ENCODE measurements at places on chromosomes 1 and 21.

GRCh38 chr21:33708874-33709273 lies 66.6 kb downstream of the ITSN1 start:
- no peak for DNase-seq

DNA sequence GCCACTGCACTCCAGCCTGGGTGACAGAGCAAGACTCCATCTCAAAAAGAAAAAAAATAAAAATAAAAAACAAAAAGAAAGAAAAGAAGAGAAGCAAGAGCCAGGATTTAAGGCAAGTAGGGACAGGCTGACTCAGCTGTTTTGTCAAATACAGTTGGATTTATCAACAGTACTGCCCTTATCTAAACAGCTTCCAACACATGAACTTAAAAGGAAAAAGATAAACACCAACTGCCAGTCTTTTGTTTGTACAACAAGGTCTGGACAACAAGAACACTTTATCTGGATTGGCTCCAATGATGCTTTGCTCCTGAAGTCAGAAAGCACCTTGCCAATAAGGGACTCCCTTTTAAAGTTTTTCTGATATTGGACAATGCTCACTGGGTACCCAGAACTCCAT lies 886.0 kb downstream of the ADGRL2 start:
- no peak for DNase-seq

- DNase-seq: no peak
These were observed 55.5 kb downstream of the GABPA start for GRCh38 chr21:25790122-25790877.

DNA sequence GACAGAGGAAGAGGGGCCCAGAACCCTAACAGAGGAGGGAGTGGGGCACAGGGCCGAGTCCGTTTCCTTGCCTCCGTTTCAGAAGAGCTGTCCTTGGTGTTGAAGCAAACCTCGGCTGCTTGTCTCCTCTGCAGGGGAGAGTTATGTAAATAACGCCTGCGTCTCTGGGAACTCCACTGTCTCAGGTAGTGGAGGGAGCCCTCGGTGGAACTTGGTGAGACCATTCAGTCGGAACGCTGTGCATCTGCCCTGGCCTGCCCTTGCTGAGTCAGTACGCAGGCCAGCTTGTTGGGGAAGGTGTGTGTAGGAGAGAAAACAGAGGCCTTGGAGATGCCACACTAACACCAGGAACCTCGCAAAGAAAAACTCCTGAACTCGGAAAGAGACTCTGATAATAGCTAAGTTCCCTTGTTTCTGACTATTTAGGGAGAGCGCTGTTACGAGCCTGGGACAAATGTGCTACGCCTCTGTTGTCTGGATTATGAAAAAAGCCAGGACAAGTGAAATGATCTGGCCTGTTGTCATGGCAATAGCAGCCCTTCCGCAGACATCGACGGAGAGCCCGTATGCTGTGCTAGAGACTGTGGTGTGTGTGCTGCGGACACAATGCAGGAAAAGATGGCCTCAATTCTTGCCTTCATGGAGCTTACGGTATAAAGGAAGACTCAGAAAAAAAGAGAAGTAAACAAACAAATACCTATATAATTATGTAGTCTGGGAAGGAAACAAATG lies 94.6 kb upstream of the AKT3 start:
- no peak for DNase-seq

- DNase-seq: no peak
These were observed 779 bp downstream of the LRRC40 start for GRCh38 chr1:70204600-70204999.

DNA sequence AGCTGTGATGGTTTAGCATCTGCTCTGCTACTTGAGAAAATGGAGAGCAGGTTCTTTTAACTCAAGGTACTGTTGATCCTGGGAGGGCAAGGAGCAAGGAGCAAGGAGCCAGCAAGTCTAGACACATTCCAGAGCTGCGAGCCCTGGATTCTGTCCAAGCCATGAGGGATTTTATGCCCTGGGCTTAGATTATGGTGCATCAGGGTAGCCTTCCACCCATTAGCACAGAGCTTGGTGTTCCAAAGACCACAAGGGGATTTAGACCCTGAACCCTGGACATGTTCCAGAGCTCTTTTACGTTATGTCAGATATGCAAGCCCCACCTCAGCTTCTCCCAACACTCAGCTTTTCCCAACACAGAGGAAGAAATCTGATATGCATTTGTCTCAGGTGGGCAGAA lies 2.0 kb upstream of the OR14I1 start:
- no peak for DNase-seq

GRCh38 chr1:230317823-230318819 lies 108.0 kb downstream of the PGBD5 start:
- DNase-seq: no peak

GRCh38 chr1:115098979-115099692 lies 9.8 kb upstream of the TSPAN2 start:
- no peak for DNase-seq

GRCh38 chr1:189859385-189859977 lies 618.2 kb downstream of the BRINP3 start:
- DNase-seq: no peak

DNA sequence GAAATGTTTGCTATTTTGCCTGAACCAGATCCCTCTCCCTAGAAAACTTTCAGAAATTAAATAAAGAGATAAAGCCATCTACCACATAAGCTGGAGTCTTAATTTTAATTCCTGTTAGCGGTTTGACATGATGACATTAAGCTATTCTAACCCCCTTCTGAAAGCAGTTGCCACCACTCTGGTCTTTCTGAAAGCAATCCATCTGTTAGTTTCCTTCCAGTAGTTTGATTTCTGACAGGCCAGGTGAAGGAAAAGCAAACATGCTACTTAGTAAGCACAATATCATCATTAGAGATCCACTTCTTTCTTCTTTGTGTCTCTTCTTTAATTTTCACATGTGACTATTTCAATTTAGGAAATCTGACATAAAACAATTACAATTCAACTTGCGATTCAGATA lies 39.9 kb downstream of the RGL1 start:
- no peak for DNase-seq

- DNase-seq: no peak
These were observed 28.2 kb downstream of the KIF17 start for GRCh38 chr1:20689645-20690056.

DNA sequence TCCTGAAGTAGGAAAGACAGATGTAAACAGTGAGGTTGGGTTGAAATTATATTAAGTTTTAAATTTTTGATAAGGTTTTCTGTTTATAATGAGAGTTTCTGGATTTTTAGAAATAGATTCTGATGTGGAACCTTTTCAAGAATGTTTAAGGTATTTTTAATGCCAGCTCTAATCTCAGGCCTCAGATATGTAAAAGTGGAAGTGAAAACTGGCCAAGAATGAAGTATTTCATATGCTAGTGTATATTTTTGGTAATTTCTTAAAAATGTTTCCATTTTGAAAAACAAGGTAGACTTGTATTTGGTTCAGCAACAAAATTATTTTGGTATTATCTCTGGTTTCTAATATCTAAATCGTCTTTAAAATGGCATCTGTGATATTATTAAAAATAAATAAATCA lies 14.4 kb downstream of the IFNAR1 start:
- DNase-seq: no peak

GRCh38 chr1:221451741-221452140 lies 290.1 kb downstream of the DUSP10 start:
- DNase-seq: no peak

DNA sequence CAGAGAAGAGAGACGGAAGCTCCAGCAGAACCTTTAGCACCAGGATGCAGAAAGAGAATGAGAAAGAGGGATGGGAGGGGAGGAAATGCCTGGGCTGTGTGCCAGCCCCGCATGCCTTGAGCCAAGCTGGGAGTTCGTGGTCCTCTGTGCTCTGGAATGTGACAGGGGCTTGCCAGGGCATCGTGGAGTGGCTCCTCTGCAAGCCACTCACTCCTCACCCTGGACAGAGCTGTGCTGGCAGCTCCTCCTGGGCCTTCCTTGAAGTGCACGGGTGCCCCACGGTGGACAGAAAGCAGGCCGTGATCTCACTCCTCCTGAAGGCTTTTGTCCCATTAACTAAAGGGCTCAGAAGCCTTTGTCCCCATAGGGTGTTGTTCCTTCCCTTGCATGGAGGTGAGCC lies 34.8 kb upstream of the PRELP start:
- no peak for DNase-seq

All from NCI-H187 (cell line).